ENCODE measurements at places on chromosomes 2 and 18.

DNA sequence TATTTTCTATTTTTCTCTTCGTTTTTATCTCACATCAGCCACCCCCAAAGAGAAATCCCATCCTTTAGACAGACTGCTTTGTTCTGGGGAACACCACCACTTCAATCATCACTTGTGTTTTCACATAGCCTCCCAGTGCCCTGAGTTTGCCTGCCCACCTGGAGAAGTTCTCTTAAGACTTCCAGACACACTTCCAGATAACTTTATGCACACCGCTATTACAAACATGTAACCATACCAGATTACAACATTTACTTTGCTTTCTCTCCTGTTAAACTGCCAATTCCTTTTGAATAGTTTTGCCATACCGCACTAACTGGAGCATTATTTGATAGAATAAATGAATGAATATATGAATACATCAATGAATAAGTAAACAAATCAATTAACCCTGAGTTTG is 1353.6 kb downstream of the DPP10 start:
- no peak for DNase-seq

GRCh38 chr2:121502246-121502645 is 28.4 kb upstream of the RNU4ATAC start:
- DNase-seq, result peak; percentile 81

DNA sequence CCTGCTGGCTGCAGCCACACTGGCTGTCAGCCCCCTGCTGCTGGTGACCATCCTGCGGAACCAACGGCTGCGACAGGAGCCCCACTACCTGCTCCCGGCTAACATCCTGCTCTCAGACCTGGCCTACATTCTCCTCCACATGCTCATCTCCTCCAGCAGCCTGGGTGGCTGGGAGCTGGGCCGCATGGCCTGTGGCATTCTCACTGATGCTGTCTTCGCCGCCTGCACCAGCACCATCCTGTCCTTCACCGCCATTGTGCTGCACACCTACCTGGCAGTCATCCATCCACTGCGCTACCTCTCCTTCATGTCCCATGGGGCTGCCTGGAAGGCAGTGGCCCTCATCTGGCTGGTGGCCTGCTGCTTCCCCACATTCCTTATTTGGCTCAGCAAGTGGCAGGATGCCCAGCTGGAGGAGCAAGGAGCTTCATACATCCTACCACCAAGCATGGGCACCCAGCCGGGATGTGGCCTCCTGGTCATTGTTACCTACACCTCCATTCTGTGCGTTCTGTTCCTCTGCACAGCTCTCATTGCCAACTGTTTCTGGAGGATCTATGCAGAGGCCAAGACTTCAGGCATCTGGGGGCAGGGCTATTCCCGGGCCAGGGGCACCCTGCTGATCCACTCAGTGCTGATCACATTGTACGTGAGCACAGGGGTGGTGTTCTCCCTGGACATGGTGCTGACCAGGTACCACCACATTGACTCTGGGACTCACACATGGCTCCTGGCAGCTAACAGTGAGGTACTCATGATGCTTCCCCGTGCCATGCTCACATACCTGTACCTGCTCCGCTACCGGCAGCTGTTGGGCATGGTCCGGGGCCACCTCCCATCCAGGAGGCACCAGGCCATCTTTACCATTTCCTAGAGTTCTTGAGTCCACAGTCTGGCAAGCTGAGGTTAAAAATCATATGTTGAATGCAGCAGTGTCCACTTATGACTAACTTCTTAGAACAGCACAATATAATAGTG is 741 bp downstream of the GPR148 start:
- DNase-seq, result no peak

- DNase-seq, result no peak
Observed at GRCh38 chr2:163417596-163418337, 318.0 kb downstream of the FIGN start.

DNA sequence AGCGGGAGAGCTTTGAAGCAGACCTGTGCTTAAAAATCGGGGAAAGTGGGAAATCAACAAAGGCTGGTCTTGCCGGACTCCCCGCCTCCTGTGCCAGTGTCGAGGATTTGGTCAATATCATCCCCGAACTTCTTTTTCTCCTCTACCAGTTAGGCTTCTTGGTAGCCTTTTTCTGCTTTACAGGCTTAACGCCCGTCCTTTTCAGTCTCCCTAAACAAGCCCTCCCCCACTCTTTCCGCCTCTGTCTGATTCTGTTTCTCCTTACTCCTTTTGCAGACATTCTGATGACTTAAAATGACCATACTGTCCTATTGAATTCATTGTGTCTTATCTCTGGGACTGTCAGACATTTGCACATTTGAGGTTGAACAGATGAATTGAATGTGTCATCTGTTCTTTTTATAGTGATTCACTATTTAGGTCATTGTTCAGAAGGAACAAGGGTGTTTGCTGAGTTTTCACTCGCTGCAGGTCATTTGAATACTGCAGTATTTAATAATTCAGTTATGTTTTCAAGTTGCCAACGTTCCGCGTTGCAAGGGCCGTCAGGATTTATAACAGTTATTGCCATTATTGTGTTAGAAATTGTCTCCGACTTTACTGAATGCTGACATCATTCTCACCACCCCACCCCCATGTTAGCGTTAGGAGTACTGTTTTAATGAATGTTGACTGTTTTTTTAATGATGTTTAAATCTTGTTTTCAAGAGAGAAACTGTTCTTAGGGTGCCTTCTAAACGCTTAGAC is 1.1 kb downstream of the ITGAV start:
- DNase-seq, result peak; percentile 72

DNA sequence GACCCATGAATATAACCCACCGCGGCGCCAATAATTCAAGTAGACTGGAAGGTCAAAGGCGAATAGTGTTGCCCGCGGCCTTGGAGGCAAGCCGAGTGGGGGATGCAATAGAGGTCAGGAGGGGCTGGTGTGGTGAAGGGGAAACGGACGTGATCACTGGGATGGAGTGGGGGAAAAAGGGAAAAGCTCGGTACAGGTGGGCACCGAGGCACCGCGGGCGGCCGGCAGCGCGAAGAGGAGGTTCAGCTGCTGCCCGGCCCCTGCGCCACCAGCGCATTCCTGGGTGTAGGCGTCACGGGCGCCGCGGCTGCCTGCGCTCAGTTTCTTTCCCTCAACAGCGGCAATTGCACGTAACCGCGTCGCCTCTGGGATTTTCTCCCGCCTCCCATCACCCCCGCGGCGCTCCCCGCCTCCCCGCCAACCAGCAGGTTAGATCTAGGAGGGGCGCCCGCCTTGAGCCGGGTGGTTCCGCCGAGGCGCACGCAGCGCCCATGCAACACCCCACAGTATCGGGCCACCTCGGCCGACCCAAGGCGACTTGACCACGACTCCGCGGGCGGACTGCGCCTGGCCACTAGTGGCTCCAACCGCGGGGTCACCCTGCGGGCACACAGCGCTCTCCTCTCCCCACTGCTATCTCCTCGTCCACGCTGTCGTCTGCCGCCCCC is 1.5 kb downstream of the RND3 start:
- DNase-seq, result peak; percentile 92

GRCh38 chr2:96963316-96963715 is 23.1 kb downstream of the FAM178B start:
- no peak for DNase-seq

GRCh38 chr2:236343400-236344161 is 79.4 kb upstream of the ASB18 start:
- peak; percentile 73 for DNase-seq

DNA sequence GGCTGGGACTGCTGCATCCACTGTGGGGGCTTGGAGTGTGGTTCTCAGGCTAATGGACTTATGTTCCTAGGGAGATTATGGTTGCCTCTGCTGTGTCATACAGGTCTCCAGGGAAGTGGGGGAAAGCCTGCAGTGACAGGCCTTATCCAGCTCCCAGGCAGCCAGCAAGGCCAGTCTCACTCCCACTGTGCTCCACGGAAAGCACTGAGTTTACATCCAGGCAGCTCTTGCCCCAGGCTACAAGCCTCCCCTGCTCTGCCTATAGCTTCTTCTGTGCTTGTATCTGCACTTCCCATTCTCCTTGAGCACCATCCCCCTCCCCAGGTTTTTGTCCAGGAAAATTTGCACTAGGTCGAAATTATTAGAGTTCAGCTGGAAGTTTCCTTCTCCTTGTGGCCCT is 231.9 kb downstream of the ZRANB3 start:
- no peak for DNase-seq

GRCh38 chr2:131154647-131155046 is 49.5 kb downstream of the PLEKHB2 start:
- no peak for DNase-seq

DNA sequence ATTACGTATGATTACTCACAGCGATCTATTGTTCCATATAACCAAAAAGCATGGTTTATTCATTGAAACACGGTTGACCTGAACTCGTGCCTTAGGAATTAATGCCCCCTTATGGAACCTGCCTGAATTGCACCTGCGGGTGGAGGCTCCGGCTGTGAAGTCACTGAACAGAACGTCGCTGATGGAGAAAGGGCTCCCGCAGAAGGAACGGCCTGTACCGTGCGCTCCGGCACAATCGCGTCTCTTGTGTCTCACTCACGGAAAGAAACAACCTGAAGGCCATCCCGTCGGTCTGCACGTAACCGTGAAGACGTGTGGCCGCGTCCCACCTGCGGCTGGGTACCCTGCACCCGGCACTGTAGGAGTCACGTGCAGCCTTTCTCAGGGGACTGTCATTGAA is 133.1 kb downstream of the NFATC1 start:
- peak; percentile 70 for DNase-seq

- no peak for DNase-seq
Observed at GRCh38 chr2:233059547-233059796, 670 bp upstream of the INPP5D start.

DNA sequence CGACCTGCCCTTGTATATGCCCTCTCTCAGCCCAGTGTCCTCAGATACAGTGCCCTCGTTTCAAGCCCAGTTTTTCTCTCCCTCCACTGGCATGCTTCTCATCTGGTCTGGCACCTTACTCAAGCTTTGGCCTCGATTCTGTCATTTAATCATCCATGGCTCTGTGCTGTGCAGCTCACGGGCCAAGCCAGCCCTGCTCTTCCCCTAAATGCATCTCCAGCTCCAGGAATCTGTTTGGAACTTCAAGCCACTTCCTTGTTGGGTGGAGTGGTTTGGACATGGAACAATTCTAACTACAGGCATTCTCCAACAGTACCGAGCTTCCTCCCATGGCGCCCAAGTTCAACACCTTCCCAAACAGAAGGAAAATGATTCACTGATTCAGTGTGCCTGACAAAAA is 76.7 kb upstream of the ZNF397 start:
- no peak for DNase-seq

GRCh38 chr2:147614979-147615470 is 229.8 kb upstream of the ACVR2A start:
- no peak for DNase-seq

DNA sequence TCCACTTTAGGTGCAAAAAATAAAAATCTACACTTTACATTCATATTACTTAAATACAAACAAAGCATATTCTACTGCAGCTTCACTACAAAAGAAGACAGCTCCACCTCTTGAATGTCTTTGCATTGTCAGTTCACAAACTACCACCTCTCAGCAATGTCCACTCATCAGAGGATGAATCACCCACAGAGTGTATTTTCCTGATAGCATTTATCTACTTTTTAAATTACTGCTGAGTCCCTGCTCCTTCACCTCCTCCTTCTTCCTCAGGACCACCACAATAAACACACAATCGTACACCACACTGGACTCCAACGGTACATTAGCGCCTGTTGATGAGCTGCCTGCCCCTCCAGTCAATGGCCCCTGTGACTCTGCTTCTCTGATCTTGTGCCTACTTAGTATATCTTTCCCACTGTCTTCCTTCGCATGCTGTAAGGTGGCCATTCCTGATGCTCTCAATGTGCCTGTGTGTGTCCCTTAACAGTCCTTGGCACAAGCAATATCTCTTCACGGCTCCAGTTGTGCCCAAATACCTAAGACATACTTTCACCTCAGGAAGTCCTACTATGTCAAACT is 120.9 kb downstream of the DHRS9 start:
- no peak for DNase-seq

- no peak for DNase-seq
Observed at GRCh38 chr18:10521566-10521965, 4.3 kb upstream of the NAPG start.

DNA sequence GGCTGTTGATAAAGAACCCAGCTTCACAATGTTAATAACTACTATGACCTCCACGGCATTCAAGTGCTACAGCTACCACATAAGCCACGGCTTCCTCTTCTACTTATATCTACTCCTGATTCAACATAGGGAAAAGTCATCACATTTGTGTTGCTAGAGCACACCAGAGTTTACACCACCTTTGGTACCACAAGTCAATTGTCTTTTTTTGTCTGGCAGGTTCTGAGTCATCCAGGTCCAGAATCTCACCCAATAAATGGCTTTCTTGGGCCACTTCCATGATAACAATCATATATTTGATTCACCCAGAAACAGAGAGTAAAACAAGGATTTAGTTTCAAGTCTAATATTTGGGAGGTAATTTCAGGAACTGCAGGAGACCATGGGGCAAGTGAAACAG is 480.2 kb downstream of the TMX3 start:
- DNase-seq, result no peak

- no peak for DNase-seq
Observed at GRCh38 chr2:2901384-2902345, 476.0 kb downstream of the EIPR1 start.

DNA sequence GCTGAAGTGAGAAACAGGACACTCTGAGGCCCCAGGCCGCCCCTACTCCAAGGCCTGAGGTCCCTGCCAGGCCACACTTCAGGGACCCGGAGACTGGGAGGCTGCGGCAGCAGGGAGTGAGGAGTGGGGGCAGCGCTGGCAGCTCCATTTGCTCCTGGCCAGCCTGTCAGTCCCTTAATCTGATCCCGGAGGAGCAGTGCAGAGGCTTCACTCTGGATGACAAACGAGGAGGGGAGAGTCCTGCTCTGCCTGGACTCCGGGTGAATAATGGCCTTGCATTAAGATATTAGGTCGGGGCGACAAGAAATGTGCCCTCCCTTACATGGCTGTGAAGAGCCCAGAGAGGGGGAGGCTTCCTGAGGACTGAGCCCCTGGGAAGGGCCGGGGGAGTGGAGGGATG is 14.3 kb upstream of the PRSS56 start:
- no peak for DNase-seq

DNA sequence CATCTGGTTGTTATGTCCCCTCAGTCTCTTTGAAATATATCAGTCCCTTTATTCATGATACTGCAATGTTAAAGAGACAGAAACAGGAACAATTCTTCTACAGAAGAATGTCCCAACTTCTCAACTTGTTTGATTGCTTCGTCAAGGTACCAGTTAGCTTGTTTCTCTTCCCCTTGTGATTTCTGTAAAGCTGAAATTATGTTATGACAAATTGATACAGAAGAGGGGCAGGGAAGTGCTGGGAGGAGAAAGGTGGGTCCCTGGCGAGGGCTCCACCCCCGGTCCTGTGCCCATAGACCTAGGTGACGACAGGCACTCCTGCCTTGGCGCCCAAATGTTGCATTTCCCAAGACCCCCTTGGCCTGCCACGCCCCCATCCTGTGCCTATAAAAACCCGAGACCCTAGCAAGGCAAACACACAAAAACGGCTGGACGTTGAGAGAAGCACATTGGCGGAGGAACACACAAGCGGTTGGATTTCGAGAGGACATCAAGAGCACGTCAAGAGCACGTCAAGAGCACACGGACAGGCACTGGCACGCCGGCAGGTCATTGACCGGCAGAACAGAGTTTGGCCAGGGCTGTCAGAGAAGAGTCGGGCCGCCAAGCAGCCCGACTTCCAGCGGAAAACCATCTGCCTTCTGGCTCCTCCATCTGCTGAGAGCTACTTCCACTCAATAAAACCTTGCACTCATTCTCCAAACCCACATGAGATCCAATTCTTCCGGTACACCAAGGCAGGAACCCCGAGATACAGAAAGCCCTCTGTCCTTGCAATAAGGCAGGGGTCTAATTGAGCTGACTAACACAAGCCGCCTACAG is 11.5 kb upstream of the RTN4 start:
- no peak for DNase-seq

- DNase-seq, result no peak
Observed at GRCh38 chr2:562391-563364, 114.5 kb downstream of the TMEM18 start.

- peak; percentile 69 for DNase-seq
Observed at GRCh38 chr2:226798422-226799210, 1.0 kb downstream of the IRS1 start.
